ENCODE measurements at places on chromosomes 6 and 20.

GRCh38 chr20:25496968-25497401 is 88.3 kb downstream of the NINL start:
- DNase-seq = peak; percentile 94

DNA sequence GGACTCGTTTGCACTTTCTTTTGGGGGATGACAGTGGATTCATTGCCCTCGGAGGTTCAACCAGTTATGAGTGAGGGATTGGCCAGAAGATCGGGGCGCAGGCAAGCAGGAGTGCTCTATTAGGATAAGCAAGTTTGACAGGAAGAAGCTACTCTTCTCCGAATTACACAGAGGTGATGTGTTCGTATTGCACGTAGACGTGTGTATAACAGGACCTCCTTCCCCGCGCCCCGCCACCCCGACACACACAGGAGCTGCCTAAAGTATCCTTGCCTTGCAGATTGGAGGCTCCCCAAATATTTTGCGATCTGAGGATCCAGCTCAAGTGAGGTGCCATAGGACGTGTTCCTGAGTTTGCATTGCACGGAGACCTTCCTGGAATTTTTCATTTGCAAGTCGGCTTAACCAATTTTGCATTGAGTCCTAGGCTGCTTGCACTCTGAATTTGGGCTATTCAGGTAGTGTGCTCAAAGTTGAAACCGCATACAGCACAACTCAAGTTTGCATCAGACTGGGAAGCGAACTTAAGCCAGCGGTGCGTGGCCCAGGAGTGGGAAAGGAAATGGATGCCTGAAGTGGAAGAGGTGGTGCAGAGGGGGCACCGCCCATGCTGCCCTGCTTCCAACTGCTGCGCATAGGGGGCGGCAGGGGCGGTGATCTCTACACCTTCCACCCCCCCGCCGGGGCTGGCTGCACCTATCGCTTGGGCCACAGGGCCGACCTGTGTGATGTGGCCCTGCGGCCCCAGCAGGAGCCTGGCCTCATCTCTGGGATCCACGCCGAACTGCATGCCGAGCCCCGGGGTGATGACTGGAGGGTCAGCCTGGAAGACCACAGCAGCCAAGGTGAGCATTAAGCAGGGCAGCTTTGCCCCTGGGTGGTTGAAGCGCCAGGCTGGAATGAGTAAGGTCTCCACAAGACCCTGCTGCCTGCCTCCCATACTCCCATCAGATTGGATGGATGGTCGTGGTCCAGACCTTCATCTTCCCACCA is 770 bp downstream of the TCF19 start:
- peak; percentile 42 for DNase-seq

GRCh38 chr6:46411456-46412197 is 79.6 kb downstream of the RCAN2 start:
- no peak for DNase-seq

GRCh38 chr6:45965007-45965406 is 50.7 kb downstream of the CLIC5 start:
- no peak for DNase-seq

- DNase-seq = no peak
Measured at GRCh38 chr20:63890201-63890576, 4.7 kb upstream of the DNAJC5 start.

DNA sequence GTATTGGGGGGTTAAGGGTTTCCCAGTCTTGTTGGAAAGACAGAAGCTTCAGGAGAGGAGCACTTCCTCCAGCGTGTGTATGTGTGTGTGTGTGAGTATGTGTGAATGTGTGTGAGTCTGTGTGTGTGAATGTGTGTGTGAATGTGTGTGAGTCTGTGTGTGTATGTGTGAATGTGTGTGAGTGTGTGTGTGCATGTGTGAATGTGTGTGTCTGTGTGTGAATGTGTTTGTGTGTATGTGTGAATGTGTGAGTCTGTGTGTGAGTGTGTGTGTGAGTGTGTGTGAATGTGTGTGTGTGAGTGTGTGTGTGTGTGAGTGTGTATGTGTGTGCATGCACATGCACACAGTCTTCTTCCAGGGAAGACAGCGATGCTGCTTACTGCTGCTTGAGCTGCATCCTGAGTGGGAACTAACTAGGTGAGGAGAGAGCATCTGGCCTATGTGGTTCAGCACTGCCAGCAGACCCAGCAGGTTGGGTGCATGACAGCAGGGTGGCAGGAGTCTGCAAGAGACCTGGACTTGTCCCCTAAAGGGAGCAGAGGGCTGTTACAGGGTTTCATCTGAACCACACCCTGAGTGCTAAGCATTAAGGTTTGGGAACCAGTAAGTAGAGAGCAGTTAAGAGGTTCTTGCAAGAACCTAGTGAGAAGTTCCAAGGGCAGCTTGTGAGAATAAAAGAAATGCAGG is 22.7 kb upstream of the CCND3 start:
- DNase-seq = no peak

- DNase-seq = no peak
Measured at GRCh38 chr6:41935685-41936072, 5.9 kb downstream of the CCND3 start.

DNA sequence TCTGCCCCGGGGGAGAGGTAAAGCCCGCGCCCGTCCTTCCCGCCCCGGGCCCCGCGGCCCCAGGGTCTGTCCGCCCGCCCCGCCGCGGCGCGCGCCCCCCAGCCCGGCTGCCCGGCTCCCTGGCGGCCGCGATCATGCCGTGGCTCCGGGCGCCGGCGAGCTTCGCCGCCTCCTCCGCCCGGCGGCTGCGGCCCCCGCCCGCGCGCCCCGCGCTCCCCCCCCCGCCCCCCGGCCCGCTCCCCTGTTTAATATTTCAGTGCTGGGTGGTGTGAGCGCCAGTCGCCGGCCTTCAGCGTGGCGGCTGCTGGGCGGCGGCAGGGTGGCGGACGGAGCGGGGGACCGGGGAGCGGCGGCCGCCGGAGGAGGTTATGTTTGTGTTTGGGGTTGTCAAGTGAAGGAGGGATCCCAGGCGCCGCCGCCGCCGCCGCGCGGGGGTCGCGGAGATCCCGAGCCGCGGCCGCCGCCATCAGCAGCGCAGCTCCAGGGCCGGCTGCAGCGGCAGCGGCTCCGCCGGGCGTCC is at the start of gene HIVEP1:
TSS of gene HIVEP1 (plus strand) at position 275 of the 520 bp plus-strand sequence. CDS start 3,317 bp downstream, outside the sequence.
- DNase-seq = no peak

- DNase-seq = no peak
Measured at GRCh38 chr6:144234935-144235334, 50.2 kb upstream of the UTRN start.

- no peak for DNase-seq
Measured at GRCh38 chr20:17810847-17811627, 111.3 kb downstream of the BANF2 start.

DNA sequence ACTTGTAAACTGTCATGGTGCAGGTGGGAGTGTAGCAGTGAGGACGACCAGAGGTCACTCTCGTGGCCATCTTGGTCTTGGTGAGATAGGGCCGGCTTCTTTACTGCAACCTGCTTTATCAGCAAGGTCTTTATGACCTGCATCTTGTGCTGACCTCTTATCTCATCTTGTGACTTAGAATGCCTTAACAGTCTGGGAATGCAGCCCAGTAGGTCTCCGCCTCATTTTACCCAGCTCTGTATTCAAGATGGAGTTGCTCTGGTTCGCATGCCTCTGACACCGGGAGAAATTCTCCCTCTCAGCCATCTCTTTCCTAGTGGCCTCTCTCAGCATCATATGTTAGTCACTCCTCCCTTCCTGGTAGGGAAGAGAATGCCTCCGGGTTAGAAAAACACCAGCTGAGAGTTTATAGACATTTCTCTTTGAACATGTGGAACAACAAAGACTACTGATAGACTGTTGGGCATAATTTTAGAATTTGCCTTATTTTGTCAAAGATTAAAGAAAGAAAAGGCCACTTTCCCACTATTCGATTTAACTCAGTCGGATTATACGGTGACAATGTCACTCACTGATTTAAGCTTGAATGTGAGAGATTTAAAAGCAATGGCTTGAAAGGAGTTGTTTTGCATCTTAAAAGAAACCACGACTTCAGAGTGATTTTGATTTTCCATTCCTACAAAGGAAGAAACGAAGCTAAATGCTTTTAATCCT is 67.9 kb upstream of the SNX9 start:
- DNase-seq = no peak
